Activated CD4-positive, alpha-beta T cell treated with anti-CD3 and anti-CD28 coated beads, Interleukin-2, amount 10 ng/mL, durations not matched to agents 24 days and 14 days (primary cell): ENCODE measurements at places on chromosomes 16 and 17. TPM values are rescaled to one million over a fixed set of nuclear protein-coding genes. Genes with fewer than 3 reads are reported as not detected.
A peak's percentile ranks its signal among the peaks of the same experiment; 100 is the strongest.

GRCh38 chr16:28310796-28311195, 18.5 kb downstream of the SBK1 start:
- H3K27me3 ChIP-seq = no peaks in the 10 kb centered on the region
- H3K27ac ChIP-seq = peak overlapping the region; percentile 30
- H3K4me3 ChIP-seq = peak overlapping the region; percentile 46

DNA sequence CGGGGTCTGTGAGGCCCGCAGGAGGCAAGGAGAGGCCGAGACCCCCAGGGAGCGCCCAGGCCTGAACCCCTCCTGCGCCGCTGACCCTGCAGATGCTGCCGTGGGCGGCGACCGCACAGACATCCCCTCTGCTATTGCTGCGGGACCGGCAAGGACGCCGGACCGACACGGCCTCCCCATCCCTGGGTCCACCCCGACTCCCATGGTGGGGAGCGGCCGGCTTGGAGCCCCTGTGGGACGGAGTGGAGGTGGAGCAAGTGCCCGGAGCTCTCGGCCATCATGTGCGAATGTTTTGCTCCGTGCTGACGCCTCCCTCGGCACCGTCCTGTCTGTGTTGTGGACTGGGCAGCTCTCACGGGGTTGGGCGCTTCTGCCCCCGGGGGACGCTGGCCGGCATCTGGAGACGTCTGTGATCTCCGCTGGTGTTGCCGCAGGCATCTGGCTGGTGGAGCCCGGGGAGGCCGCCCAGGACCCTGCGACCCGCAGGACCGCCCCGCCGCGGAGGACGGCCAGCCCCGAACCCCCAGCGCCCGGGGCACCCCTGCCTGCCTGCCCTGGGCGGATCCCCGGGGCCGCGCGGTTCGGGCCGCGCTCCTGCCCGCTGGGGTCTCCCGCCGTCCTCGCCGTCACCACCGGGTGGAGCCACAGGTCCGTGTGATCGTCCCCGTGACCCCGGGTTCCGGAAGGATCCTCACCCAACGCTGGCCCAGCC, 12.8 kb upstream of the GNG13 start:
- H3K36me3 ChIP-seq = no peaks in the 10 kb centered on the region
- H3K27me3 ChIP-seq = peaks cover 17% of the 10 kb centered on the region
- H3K4me3 ChIP-seq = no peak overlapping the region
- DNase-seq = peak; percentile 85
- no peak overlapping the region for H3K27ac ChIP-seq
- H3K4me1 ChIP-seq = peaks cover 7% of the 10 kb centered on the region

DNA sequence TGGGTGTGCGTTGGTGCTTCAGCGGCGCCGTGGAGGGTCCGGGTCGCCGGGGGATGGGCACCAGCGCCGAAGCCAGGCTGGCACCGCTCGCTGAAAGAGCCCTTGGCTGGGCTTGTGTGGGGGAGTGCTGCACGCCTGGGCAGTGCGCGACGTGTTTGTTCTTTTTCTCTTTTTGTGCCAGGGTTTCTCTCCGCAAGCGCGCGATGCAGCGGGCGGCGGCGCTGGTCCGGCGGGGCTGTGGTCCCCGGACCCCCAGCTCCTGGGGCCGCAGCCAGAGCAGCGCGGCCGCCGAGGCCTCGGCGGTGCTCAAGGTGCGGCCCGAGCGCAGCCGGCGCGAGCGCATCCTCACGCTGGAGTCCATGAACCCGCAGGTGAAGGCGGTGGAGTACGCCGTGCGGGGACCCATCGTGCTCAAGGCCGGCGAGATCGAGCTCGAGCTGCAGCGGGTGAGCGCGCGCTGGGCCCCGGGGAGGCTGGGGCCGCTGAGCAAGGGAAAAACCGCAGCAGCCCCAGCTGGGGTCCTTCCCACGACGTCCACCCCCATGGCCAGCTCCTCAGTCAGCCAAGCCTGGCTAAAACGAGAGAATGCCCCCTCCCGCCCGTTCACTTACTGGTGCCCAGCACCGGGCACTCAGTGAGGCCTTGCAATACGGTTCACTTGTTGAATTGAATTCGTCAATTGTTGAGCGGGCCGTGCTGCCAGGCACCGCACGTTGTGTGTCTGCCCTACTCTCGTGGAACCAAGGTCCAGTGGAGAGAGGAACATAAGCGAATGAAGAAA, 541 bp downstream of the GPT2 start:
- peak overlapping the region; percentile 85 for H3K4me3 ChIP-seq
- peak; percentile 78 for DNase-seq
- H3K4me1 ChIP-seq = peaks cover 14% of the 10 kb centered on the region
- H3K27me3 ChIP-seq = peaks cover 27% of the 10 kb centered on the region

GRCh38 chr17:21204935-21205334, 9.0 kb downstream of the TMEM11 start:
- H3K4me3 ChIP-seq = no peak overlapping the region
- H3K4me1 ChIP-seq = peaks cover 4% of the 10 kb centered on the region
- peaks cover 5% of the 10 kb centered on the region for H3K36me3 ChIP-seq
- H3K27ac ChIP-seq = no peak overlapping the region

DNA sequence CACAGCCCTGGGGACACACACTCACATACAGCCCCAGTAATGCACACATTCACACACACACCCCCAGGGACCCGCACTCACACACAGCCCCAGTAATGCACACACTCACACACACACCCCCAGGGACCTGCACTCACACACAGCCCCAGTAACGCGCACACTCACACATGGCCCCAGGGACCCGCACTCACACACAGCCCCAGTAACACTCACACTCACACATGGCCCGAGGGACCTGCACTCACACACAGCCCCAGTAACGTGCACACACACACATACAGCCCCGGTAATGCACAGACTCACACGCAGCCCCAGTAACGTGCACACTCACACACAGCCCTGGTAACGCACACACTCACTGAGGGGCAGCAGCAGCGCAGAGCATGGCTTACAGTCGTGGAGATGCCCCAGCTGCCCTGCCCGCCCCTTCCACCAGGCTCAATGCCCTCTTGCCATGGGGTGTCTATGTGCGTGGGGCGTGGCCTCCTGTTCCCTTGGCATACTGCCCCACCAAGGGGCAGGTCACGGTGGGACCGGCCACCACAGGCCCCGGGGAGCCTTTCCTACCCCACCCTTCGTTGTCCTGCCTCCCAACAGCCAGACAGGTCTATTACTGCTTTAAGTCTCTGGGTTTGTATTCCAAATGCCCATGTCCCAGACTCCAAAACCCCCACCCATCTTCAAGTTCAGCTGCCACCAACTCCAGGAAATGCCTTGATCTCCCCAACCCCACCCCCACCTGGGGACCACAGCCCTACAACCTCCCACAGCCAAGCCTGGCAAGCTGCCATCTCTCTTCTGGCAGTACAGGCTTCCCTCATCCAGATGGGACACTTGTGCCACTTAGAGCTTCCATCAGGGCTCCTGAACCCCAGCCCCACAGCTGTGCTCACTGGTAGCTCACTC, 2.7 kb downstream of the CCDC102A start:
- peak overlapping the region; percentile 40 for H3K4me3 ChIP-seq
- H3K36me3 ChIP-seq = peaks cover 5% of the 10 kb centered on the region
- H3K27me3 ChIP-seq = no peaks in the 10 kb centered on the region

DNA sequence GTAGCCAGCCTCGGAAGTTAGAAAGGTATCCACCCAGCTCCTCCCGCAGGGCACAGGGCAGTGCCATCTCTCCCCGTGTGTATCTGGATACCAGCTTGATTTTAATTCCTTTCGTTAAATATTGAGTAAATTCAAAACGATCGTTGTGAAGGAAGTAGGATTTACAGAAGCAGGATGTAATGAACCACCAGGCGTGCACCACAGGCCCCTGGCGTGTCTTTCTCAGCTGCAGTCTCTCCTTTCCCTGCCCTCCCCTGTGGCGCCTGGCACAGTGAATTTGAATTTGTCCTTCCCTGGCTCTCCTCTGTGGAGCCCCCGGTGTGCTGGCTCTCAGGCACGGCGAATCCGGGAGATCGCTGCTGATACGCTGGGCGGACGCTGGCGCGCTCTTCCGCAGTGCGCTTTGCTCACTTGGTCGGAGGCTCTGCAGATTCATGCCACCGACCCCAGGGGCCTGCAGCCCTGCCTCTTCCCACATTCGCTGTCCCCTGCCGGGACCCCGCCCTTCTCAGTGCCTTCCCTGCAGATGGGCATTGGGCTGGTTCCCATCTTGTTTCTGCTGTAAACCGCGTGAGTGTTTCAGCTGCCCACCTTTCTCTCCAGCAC, 164.6 kb downstream of the RPTOR start:
- peaks cover 49% of the 10 kb centered on the region for H3K36me3 ChIP-seq
- no peaks in the 10 kb centered on the region for H3K27me3 ChIP-seq
- peak overlapping the region; percentile 29 for H3K4me3 ChIP-seq
- H3K4me1 ChIP-seq = peaks cover 67% of the 10 kb centered on the region
- peak overlapping the region; percentile 52 for H3K27ac ChIP-seq

DNA sequence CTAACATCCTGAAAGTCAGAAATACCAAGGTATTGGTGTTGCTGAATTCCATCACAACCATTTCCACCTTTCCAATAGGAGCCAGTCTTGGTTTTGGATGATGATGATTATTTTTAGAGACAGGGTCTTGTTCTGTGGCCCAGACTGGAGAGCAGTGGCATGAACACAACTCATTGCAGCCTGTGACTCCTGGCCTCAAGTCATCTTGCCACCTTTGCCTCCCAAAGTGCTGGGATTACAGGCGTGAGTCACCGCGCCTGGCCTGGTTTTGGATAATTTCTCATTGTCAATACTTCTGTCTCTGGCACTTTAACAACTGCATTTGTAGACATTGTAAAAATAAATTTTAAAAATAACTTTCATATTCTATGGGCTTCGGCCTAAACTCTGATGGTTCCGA, 22.6 kb downstream of the STAT5B start:
- H3K27ac ChIP-seq = peak overlapping the region; percentile 93
- H3K4me1 ChIP-seq = peaks cover 51% of the 10 kb centered on the region
- H3K36me3 ChIP-seq = peaks cover 24% of the 10 kb centered on the region
- no peak overlapping the region for H3K4me3 ChIP-seq
- DNase-seq = no peak

DNA sequence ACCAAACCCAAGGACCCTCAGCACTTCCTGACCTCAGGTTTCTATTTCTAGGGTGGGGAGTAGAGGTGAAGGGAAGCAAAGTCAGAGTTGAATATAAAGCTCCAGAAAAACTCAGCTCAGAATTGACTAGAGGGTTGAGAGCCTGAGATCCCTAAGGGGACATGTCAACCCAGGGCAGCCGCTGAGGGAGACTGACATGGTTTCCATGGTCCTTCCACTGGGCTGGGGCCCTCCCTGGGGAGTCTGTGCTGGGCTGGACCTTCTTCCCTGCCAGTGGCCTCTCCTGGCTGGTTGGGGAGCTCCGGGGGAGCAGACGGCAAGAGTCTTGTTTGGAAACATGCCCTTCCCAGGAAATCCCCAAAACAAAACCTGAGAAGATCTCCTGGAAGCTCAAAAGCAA, 121.3 kb downstream of the METRNL start:
- H3K27me3 ChIP-seq = no peaks in the 10 kb centered on the region
- peaks cover 48% of the 10 kb centered on the region for H3K4me1 ChIP-seq
- no peak for DNase-seq
- no peaks in the 10 kb centered on the region for H3K36me3 ChIP-seq
- H3K27ac ChIP-seq = peak overlapping the region; percentile 97

- H3K4me1 ChIP-seq = peaks cover 7% of the 10 kb centered on the region
- H3K27me3 ChIP-seq = peaks cover 60% of the 10 kb centered on the region
- peak overlapping the region; percentile 15 for H3K27ac ChIP-seq
- DNase-seq = no peak
- no peak overlapping the region for H3K4me3 ChIP-seq
These were observed 751 bp upstream of the FOXC2 start for GRCh38 chr16:86565644-86566511.

DNA sequence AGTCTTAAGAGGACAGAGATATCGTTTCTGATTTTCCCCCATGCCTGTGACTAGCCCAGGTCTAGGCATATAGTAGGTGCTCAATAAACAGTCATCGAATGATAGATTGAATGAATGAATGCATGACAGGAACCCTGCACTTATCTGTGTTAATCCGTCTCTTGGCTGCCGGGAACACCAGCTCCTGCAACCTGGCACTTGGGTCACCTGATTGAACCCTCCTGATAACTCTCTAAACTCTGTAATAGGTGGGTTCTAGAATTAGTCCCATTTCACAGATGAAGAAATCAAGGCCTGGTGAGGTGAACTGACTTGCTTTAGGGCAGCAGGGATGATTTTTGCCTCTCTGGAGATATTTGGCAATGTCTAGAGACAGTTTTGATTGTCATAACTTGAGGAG, 43.7 kb downstream of the ABCC1 start:
- peaks cover 34% of the 10 kb centered on the region for H3K36me3 ChIP-seq
- no peak for DNase-seq
- H3K27ac ChIP-seq = peak overlapping the region; percentile 35
- peaks cover 46% of the 10 kb centered on the region for H3K4me1 ChIP-seq

DNA sequence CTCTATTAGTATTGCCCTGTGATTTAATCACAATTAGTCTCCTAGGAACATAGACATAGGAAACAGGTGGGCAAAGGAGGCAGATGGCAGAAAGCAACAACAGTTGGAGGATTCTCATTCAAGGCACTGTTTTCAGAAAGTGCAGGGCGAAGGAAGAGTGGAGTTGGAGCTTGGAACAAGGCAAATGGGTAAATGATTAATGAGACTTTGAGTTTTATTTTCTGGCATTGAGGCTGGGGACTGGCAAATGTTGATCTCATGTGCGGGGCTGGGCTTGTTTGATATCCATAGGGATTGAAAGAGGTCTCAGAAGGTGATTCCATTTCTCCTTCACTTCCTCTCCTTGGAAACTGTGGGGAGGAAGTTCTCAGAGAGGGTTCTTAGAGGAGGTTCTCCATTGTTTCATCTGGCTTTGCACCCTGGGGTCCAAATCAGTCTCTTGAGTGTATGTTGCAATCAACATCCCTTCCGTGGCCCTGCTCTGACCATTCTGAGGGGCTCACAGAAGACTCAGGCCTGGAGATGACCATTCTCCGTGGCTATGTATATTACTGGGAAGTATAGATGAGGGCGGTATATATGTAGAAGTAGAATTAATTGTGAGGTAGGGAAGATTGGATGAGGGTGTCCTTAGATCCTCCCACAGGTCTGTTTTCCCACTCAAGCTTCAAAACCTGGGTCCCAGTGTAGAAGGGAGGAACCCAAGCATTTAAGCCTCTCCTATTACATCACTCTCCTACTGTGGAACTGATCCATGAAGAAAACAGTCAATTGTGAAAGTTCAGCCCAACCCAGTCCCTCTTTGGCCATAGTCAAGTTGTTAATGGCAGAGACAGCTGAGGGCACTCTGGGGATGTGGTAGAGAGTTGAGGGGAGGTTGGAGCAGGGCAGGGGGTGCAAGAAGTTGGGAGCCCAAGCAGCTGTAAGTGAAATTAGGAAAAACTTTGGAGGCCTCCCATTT, 36.5 kb upstream of the SRSF1 start:
- peaks cover 47% of the 10 kb centered on the region for H3K27me3 ChIP-seq
- DNase-seq = no peak
- no peak overlapping the region for H3K27ac ChIP-seq
- H3K4me1 ChIP-seq = no peaks in the 10 kb centered on the region
- no peaks in the 10 kb centered on the region for H3K36me3 ChIP-seq
- no peak overlapping the region for H3K4me3 ChIP-seq

Gene RNF222
- total RNA-seq = not detected in 2 replicates

Gene CCL17
- 0.66 TPM in 1 of 2 replicates, not detected in the other for total RNA-seq

Gene TRPV3
- 0.16 and 0.31 TPM in 2 replicates for total RNA-seq

Gene SYT17
- total RNA-seq = 1.3 and 1.9 TPM in 2 replicates

Gene CMTM2
- 0.51 and 0.95 TPM in 2 replicates for total RNA-seq
